ENCODE measurements at places on chromosomes 12 and 14. TPM values are rescaled to one million over a fixed set of nuclear protein-coding genes. Genes with fewer than 3 reads are reported as not detected.

The OR11G2 gene
- total RNA-seq: not detected

The SDSL gene
- total RNA-seq: 26.6 TPM

The SYNDIG1L gene
- 0.52 TPM for total RNA-seq

The DLGAP5 gene
- 51.7 TPM for total RNA-seq

The BDKRB2 gene
- total RNA-seq: 0.28 TPM

The TMEM233 gene
- not detected for total RNA-seq

The SSPN gene
- total RNA-seq: 14.0 TPM

The CAND1 gene
- 169 TPM for total RNA-seq

The RASAL1 gene
- total RNA-seq: 14.9 TPM

The KLRC4 gene
- not detected for total RNA-seq

The RIC8B gene
- total RNA-seq: 14.9 TPM

The CLEC6A gene
- not detected for total RNA-seq

The DHRS2 gene
- 1.3 TPM for total RNA-seq

The ESRRB gene
- total RNA-seq: not detected

The RECQL gene
- 34.5 TPM for total RNA-seq

The CCDC177 gene
- not detected for total RNA-seq

The TGM1 gene
- total RNA-seq: 7.5 TPM

The LBHD2 gene
- 0.78 TPM for total RNA-seq

The CTDSP2 gene
- 102 TPM for total RNA-seq

The KLHL33 gene
- total RNA-seq: 0.11 TPM

The RD3L gene
- total RNA-seq: not detected

The SLC2A13 gene
- 1.0 TPM for total RNA-seq

The SLC7A7 gene
- total RNA-seq: 5.9 TPM

The SCNN1A gene
- total RNA-seq: 460 TPM

The AQP2 gene
- not detected for total RNA-seq

The CLEC2A gene
- total RNA-seq: not detected

The INHBC gene
- total RNA-seq: not detected

The HOXC12 gene
- total RNA-seq: 0.28 TPM

The LMNTD1 gene
- not detected for total RNA-seq

The ERBB3 gene
- total RNA-seq: 145 TPM

The SLC17A8 gene
- not detected for total RNA-seq

The GARIN6 gene
- not detected for total RNA-seq
